Tibial nerve (tissue), 4 donors: ENCODE measurements at places on chromosomes 7 and 10. TPM values are rescaled to one million over a fixed set of nuclear protein-coding genes. Genes with fewer than 3 reads are reported as not detected.
A peak's percentile ranks its signal among the peaks of the same experiment; 100 is the strongest.

The HTR5A gene
- total RNA-seq, result not detected

The UNCX gene
- total RNA-seq, result not detected

The FAM25C gene
- not detected for total RNA-seq

The WIPF3 gene
- 3.3 TPM for total RNA-seq

The EMX2 gene
- 0.44 TPM for total RNA-seq

The BMPER gene
- total RNA-seq, result 3.6 TPM

The PPP1R17 gene
- not detected for total RNA-seq

The LEP gene
- 54.3 TPM for total RNA-seq

The TMEM209 gene
- 17.3 TPM for total RNA-seq

The FAM107B gene
- 21.0 TPM for total RNA-seq

The STEAP4 gene
- total RNA-seq, result 239 TPM

DNA sequence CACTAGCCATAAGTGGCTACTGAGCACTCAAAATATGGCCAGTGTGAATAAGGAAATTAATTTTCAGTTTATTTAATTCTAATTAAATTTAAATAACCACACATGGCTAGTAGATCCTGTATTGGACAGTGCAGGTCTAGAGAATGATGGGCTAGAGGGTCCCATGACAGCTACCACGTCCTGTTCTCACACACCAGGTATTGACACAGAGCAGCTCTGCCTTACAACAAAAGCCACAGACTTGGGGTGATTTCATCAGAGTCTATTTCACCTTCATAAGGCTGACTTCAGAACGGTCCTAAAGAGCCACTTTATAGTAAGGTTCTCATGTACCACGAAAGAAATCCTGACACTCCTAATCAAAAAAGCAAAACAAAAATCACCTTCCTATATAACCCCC, 111.3 kb downstream of the UBE2H start:
- H3K36me3 ChIP-seq, result peaks cover 24% of the 10 kb centered on the region
- H3K4me3 ChIP-seq, result no peak overlapping the region
- peaks cover 11% of the 10 kb centered on the region for H3K4me1 ChIP-seq
- no peak overlapping the region for H3K27ac ChIP-seq

DNA sequence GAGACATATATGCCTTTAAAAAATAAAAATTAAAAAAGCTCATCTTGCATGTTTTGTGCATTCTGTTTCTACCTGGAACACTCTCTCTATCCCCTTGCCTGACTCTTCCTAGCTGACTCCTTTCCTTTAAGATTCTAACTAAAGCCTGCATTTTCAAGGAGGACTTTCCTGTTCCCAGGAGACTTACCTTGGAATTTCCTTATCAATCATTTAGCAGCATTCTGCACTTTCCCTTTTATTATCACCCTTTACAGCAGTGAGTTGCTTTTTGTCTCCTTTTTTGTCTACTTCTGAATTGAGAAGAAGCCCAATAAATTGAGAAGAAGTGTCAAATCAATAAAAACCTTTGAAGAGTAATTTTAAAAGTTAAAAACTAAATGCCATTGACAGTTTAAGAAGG, 142.2 kb upstream of the TMEM196 start:
- no peaks in the 10 kb centered on the region for H3K36me3 ChIP-seq
- H3K27me3 ChIP-seq, result no peaks in the 10 kb centered on the region
- no peak overlapping the region for H3K27ac ChIP-seq
- H3K4me3 ChIP-seq, result no peak overlapping the region

DNA sequence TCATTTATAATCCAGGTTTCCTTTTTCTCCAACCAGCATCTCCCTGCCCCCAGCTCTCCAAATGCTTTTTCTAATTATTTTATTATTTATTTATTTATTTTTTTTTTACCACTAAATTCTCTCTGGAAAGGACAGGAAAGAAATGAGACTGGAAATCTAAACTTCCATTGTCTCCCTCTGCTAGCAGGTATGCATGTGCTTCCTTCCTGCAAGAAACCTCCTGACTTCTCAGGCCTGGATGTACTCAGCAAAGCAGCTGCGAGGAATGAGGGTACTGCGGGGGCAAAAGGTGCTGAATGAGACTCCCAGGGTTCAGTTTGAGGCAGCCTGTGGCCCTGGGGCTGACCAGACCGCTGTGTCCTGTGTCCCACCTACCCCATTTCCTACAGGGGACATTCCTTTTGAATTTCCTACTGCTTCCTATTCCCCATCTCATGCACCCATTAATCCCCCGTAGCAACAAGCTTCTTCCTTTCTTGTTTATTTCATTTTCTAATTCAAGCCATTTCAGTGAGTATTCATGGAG, 324.6 kb upstream of the IGFBP3 start:
- H3K27me3 ChIP-seq, result no peaks in the 10 kb centered on the region
- no peak overlapping the region for H3K4me3 ChIP-seq
- no peak overlapping the region for H3K27ac ChIP-seq
- DNase-seq, result no peak
- no peaks in the 10 kb centered on the region for H3K36me3 ChIP-seq

DNA sequence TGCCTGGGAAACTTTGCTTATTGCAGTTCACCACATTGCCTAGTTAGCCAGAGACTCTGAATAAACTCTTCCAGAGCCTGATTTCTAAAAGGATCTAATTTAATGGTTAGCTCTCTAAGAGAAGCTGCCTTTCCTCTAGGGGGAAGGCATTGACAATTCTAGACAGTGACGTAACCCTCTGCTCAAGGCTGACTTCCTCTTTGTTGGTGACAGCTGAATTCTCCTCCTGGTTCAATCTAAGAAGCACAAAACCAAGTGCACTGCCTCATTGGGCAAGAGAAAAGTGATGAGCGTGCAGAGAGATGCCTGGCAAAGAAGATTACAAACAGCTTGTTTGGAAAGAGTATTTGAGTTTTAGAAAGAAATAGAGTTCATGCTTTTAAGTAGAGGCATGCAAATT, 102.7 kb downstream of the MACC1 start:
- H3K4me3 ChIP-seq, result no peak overlapping the region
- H3K27me3 ChIP-seq, result no peaks in the 10 kb centered on the region
- no peak for DNase-seq

GRCh38 chr10:31426401-31426800, 107.4 kb downstream of the ZEB1 start:
- no peak overlapping the region for H3K4me3 ChIP-seq
- no peaks in the 10 kb centered on the region for H3K36me3 ChIP-seq
- DNase-seq, result peak; percentile 11
- H3K4me1 ChIP-seq, result no peaks in the 10 kb centered on the region
- no peaks in the 10 kb centered on the region for H3K27me3 ChIP-seq
- H3K27ac ChIP-seq, result no peak overlapping the region

DNA sequence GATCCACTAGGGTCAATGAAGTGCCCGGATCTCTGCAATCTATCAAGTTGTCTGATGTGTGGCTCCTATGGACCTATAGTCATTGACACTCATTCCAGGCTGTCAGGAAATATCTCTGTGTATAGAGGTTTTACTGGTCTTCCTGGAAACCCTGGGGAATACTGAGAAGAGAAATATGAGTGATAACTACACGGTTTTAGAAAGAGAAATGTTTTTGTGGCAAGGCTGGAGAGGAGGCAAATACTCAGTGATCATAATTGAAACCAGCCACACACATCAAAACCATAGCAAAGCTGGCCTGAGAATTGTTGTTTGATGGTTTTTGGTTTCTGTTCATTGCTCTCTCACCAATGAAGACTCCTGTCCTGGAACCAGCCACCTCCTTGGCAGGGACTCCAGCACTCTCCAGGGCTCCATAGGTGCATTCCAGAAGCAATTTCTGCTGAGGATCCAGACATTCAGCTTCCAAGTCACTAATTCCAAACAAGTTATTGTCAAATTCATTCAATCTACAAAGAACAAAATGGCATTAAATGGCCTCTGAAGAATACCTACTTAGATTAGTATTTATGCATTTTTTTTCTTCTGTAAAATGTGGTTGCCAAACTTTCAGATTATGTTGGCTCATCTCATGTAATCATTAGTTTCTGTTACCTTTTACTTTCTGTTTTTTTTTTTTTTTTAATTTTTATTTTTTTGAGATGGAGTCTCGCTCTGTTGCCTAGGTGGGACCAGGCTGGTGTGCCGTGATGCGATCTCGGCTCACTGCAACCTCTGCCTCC, 108.6 kb upstream of the ABI1 start:
- no peak for DNase-seq
- no peak overlapping the region for H3K4me3 ChIP-seq
- no peaks in the 10 kb centered on the region for H3K36me3 ChIP-seq
- H3K4me1 ChIP-seq, result no peaks in the 10 kb centered on the region

DNA sequence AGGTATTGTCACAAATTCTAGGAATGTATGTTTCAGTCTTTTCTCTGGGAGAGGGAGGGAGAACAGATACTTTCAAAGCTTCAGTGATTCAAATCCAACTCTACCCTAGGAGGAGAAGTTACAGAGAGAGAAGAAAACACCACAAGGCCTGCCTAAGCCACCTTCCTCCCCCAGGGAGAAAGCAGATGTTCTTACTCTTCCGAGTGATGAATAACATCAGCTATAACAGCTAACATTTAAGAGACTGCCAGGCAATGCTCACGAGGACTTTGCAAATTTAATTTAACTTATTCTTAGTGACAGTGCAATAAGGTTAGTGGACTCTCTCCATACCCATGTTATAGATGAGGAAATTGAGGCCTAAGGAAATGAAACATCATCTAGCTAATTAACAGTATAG, 36.8 kb downstream of the TAS2R41 start:
- DNase-seq, result no peak
- no peak overlapping the region for H3K4me3 ChIP-seq
- no peaks in the 10 kb centered on the region for H3K27me3 ChIP-seq

- H3K4me3 ChIP-seq, result no peak overlapping the region
- no peak overlapping the region for H3K27ac ChIP-seq
- H3K4me1 ChIP-seq, result no peaks in the 10 kb centered on the region
- DNase-seq, result no peak
- no peaks in the 10 kb centered on the region for H3K36me3 ChIP-seq
These were observed 16.3 kb downstream of the AKR1D1 start for GRCh38 chr7:138092486-138093028.

GRCh38 chr10:31927565-31927883, 1.1 kb downstream of the ARHGAP12 start:
- H3K4me3 ChIP-seq, result peak overlapping the region; percentile 44
- H3K27me3 ChIP-seq, result no peaks in the 10 kb centered on the region
- DNase-seq, result no peak
- H3K4me1 ChIP-seq, result no peaks in the 10 kb centered on the region

- no peaks in the 10 kb centered on the region for H3K36me3 ChIP-seq
- DNase-seq, result no peak
- H3K27me3 ChIP-seq, result no peaks in the 10 kb centered on the region
- no peak overlapping the region for H3K4me3 ChIP-seq
These were observed 341.7 kb downstream of the PARD3 start for GRCh38 chr10:34473174-34474008.

GRCh38 chr10:132541601-132542011, 4.0 kb downstream of the INPP5A start:
- no peak overlapping the region for H3K4me3 ChIP-seq
- no peaks in the 10 kb centered on the region for H3K27me3 ChIP-seq
- H3K36me3 ChIP-seq, result no peaks in the 10 kb centered on the region
- H3K4me1 ChIP-seq, result peaks cover 60% of the 10 kb centered on the region
- DNase-seq, result no peak

- DNase-seq, result no peak
- H3K4me1 ChIP-seq, result no peaks in the 10 kb centered on the region
- H3K4me3 ChIP-seq, result no peak overlapping the region
- peaks cover 37% of the 10 kb centered on the region for H3K36me3 ChIP-seq
- no peak overlapping the region for H3K27ac ChIP-seq
These were observed 168.4 kb upstream of the IMMP2L start for GRCh38 chr7:111730476-111731300.

DNA sequence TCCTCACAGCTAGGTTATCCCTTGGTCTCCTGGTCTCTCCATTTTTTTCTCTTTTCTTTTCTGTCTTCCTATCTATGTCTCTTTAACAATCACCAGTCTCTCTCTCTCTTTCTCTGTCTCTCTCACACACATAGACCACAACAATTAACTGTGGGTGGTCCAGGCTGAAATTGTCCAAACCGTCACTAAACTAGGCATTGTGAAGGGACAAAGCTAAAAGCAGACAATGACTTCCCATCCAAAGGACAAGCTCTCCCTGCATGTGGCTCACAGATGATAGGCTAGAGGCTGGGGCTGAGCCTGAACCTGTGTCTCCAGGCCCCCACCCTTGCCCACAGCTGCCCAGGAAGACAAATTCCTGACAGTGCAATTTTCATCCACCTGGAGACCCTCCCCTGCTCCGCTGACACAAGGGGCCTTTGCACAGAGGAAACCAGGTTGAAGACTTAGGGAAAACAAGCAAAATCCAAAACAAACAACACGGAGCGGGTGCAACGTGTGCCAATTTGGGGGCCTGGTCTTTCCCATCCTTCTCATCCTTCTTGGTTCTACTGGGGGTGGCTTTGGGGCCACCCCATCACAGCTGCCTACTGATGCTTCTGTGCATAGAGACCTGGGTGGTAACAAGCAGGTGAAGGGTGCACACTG, 755.4 kb downstream of the GRID1 start:
- H3K27me3 ChIP-seq, result no peaks in the 10 kb centered on the region
- H3K27ac ChIP-seq, result no peak overlapping the region
- H3K36me3 ChIP-seq, result no peaks in the 10 kb centered on the region
- no peak overlapping the region for H3K4me3 ChIP-seq
- no peak for DNase-seq

- peak; percentile 80 for DNase-seq
- H3K4me1 ChIP-seq, result peaks cover 9% of the 10 kb centered on the region
- H3K4me3 ChIP-seq, result no peak overlapping the region
- peaks cover 6% of the 10 kb centered on the region for H3K36me3 ChIP-seq
- H3K27me3 ChIP-seq, result no peaks in the 10 kb centered on the region
These were observed 24.8 kb downstream of the INPP5F start for GRCh38 chr10:119750391-119751230.

- H3K27me3 ChIP-seq, result no peaks in the 10 kb centered on the region
- no peak overlapping the region for H3K4me3 ChIP-seq
- no peak overlapping the region for H3K27ac ChIP-seq
- DNase-seq, result no peak
- no peaks in the 10 kb centered on the region for H3K4me1 ChIP-seq
- peaks cover 3% of the 10 kb centered on the region for H3K36me3 ChIP-seq
These were observed 11.2 kb upstream of the CUZD1 start for GRCh38 chr10:122856902-122857301.

GRCh38 chr7:156954941-156955340, 5.4 kb downstream of the NOM1 start:
- peaks cover 16% of the 10 kb centered on the region for H3K36me3 ChIP-seq
- no peak overlapping the region for H3K27ac ChIP-seq

DNA sequence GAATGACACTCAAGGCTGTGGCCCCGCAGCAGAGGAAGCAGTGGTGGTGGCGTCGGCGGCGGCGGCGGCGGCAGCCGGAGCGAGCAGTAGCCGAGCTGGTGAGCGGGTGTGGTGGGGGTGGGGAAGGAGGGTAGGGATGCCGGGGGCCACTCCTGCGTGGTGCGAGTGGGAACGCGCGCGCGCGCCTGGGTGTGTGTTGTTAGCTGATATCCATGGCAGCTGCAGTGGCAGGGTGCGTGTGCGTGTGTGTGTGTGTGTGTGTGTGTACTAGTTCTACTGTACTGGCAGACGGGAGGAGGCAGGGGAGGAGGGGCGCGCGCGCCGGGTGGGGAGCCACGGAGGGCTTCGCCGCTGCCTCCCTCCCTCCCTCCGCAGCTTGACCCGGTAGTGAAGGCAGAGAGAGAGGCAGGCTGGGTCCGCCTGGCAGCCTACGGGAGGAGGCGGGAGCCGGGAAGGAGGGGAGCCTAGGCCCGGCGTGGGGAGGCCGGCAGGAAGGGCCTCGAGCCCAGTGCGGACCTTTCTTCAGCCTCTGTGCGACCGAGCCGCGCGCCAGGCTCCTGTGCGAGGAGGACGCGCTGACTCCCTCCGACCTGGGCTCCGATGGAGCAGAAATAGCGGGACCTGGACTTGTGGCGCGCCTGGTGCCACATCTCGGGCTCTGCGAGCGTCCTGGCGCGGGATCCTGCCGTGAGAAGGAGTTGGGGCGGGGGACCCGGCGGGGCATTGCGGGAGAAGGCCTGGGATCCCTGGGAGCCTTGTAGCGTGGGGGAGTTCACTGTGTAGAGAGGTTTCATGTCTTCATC, at the start of gene MAGI2:
TSS of gene MAGI2 (minus strand) at position 110 of the 803 bp plus-strand sequence. CDS start 347 bp downstream, outside the sequence.
- peak; percentile 77 for DNase-seq
- H3K36me3 ChIP-seq, result no peaks in the 10 kb centered on the region
- H3K27me3 ChIP-seq, result no peaks in the 10 kb centered on the region
- H3K27ac ChIP-seq, result peak within 1 kb of the TSS; percentile 83
